ENCODE measurements at places on chromosomes 12 and 14.

- no peak for DNase-seq
Measured at GRCh38 chr12:122527478-122527944, 462 bp downstream of the KNTC1 start.

DNA sequence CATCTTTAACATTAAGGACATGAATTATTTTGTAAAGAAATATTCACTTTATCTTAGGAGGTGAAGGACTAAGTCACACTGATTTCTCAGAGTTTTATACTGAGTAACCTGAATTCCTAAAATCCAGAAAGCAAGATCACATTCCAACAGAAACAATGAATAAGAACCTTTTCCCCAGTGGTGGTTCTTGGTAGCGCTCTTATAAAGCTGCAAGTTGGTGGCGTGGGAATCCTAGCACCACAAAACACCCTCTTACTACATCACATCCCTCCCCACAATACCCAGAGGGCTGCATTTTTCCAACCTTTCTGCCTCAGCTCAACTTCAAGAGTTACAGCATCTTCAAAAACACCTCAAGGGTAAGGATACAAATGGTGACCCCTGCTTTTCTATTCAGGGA is 44.0 kb upstream of the SMUG1 start:
- DNase-seq = peak; percentile 28

- DNase-seq = no peak
Measured at GRCh38 chr14:65045006-65045405, 57.3 kb downstream of the MAX start.

DNA sequence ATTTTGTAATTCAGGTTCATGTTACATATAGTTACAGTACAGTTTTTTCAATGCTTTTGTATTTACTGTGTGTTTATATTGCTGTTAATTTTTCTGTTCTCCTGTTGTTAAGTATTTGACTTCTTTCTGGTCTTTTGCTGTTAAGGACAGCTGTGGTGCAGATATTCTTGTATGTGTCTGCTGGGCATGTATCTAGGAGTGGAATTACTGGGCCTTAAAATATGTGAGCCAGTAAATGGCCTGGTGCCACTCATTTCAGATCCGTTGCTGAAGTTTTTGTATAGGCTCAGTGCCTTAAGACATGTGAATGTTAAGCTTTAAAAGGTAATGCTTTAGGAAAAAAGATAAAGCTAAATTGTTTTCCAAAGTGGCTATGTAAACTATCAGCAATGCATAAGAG is 87.3 kb downstream of the TTLL5 start:
- DNase-seq = no peak

DNA sequence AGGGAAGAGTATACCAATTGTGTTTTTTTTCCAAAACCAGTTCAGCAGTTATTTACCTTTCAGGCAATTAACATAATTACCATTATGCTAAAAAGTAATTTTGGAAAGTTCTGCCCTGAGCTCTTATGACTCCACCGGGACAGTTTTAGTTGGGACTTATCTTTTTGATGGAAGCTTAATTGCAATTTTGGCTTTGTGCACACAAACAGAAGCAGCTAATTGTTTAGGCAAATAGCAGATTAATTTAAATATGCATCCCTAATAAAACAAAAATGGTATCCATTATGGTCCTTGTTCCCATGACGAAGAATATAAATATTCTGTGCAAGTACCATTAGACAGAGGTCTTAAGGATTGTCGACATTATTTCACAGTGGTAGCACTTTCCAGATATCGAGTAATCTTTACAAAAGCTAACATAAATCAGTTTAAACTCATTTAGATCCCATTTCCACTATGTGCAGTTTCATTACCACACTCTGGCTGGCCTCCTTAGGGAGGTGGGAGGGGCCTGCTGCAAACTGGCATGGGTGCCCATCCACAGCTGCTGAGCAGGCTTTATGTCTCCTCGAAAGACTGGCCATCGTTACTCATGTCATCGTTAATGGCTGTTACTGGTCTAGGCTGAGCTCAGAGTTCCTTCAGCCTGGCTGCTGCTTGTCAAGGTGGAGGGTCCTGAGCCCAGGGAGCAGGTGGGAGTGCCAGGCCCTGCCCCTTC is 68.2 kb downstream of the FBXW8 start:
- no peak for DNase-seq

GRCh38 chr12:6638305-6638704 is 2.5 kb upstream of the LPAR5 start:
- no peak for DNase-seq

DNA sequence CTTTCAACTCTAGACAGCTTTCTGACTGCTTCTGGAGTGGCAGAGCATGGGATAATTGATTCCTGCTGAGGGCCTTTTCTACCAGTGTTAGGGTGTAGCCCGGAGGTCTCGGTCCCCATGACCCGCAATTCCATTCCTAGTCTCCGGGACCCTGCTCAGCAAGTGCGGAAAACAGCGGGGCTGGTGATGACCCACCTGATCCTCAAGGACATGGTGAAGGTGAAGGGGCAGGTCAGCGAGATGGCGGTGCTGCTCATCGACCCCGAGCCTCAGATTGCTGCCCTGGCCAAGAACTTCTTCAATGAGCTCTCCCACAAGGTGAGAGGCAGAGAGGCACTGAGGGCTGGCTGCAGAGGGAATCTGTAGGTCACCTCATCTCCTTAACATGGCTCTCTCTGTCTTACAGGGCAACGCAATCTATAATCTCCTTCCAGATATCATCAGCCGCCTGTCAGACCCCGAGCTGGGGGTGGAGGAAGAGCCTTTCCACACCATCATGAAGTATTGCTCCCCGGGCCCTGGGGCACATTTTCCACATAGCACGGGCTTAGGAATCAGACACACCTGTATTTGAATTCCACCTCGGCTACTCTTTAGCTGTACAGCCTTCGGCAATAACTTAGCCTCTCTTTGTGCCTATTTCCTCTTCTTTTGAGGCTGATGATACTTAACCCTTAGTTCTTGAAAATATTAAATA is 5.6 kb upstream of the GAPDH start:
- no peak for DNase-seq

GRCh38 chr14:100030452-100031153 is 34.6 kb upstream of the EVL start:
- peak; percentile 76 for DNase-seq

- DNase-seq = no peak
Measured at GRCh38 chr12:100268835-100269564, 2.0 kb downstream of the SCYL2 start.

GRCh38 chr12:121188227-121188626 is 21.7 kb upstream of the P2RX4 start:
- DNase-seq = no peak

- no peak for DNase-seq
Measured at GRCh38 chr12:5689773-5690172, 255.3 kb downstream of the ANO2 start.

DNA sequence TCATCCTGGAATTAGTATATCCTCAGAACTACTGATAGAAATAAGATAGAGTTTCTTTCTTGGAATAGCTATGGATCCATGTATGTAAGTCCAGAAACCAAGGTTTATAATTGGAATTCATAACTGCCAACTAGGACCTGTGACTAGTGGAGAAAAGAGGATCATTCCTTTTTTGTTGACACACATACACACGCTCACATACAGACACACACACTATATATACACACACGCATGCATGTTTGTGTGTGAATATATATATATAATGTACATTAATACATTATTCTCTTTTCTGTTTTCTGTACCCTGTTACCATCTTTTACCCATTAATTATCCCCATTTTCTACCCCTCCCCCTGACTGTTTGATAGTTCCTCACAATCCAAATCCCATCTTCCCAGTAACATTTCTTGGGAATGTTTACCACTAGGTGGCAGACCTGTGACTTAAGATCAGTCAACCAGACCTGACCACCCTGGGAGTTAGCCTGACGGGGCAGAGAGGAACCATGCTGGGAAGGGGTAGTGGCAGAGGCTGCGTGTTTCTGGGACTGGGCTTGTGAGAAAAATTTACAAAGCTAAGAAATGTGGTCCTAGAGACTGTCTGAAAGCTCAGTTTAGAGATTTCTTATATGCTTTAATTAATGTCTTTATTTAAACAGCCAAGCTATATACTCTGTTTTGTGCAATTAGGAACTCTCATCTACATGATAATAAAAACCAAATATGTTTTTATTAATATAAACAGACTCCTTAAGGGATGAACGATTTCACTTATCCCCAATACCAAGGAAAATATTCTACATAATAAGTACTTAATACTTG is 308.0 kb downstream of the PPFIA2 start:
- peak; percentile 67 for DNase-seq

- peak; percentile 97 for DNase-seq
Measured at GRCh38 chr12:124655698-124656516, 88.5 kb upstream of the NCOR2 start.

DNA sequence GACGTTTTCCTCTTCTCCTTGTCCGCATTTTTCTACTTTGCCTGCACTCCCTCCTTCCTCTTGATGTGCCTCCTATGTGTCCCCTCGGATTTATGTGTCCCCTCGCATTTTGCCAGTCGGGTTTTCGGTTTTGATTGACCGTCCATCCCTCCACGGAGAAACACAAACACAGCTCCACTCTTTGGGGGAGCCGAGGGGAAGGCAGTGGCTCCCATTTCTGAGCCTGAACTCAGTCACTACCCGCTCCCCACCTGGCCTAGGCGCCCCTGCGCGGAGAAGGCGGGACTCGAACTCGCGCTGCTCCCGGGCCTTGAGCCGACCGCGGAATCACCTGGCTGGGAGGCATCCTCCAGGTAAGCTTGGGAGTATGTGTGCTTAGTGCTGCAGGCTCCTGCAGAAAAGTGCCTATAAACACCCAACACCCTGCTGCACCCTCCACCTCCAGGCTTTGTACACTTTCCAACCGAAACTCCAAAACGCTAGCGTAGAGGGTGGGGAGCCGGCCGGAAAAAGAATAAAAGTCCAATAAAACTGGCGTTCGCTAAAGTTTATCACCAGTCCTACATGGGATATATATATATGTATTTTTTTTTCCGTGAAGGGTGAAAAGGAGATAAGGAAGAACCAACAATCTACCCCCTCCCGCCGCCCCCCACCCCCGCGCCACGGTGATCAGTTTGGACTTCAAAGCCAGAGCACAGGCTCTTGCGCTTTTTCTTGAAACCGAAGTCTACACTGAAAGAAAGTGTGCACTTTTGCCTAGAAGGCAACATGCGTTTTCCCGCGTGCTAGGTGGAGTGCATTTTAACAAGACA is 3.3 kb upstream of the CCND2 start:
- DNase-seq = no peak

GRCh38 chr14:75752907-75753594 is 92.0 kb downstream of the TTLL5 start:
- no peak for DNase-seq

DNA sequence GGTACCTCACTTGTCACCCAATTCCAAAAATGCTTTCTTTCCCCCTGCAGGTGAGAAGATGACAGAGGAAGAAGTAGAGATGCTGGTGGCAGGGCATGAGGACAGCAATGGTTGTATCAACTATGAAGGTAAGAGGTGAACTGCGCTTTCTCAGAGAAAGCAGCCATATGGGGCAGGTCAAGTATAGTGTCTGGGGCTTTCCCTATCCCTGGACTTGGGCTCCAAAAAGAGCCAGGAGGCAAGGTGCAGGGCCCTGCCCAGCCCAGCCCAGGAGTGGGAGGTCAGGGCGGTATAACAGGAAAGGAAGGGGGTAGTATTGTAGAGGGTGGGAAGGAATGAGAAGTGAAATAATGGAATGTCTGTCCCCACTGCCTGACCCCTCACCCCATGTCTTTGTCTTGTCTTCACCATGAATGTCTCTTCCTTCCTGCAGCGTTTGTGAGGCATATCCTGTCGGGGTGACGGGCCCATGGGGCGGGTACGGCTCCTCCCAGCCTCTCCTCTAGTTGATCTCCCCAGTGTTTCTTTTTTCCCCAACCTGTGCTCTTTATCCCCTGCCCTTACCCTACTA is 2.1 kb downstream of the MYL6 start:
- DNase-seq = no peak

GRCh38 chr12:106794369-106794768 is 19.9 kb downstream of the RIC8B start:
- no peak for DNase-seq

- no peak for DNase-seq
Measured at GRCh38 chr14:102192840-102193502, 53.3 kb downstream of the WDR20 start.

- no peak for DNase-seq
Measured at GRCh38 chr14:100078216-100078803, 13.1 kb downstream of the EVL start.

- no peak for DNase-seq
Measured at GRCh38 chr12:57732726-57733593, 5.6 kb downstream of the AGAP2 start.

DNA sequence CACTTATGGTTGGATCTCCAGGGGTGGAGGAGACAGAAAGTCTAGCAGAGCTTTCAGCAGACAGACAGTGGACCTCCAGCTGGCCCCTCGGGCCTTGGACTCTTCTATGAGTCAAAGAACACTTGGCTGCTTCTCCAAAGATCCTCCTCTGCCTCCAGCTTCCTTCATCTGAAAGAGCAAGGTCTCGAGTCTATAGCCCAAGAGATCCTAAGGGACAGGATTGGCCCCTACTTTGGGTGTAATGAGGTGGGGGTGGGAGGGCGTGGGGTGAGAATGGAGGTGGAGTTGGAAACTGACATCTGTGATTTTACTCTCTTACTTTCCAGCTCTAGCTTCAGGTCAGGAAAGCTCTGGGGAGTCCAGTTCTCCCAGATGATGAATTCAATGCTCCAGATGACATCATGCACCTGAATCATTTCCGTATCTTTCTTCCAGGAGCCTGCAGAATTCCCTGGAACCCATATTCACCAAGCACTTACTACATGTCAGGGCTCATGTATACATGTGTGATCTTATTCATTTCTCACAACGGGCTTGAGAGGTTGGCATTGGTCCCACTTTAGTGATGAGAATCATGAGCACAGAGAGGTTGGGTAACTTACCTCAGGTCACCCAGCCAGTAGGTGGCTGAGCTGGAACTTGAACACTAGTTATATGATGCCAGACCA is 10.2 kb upstream of the PGF start:
- DNase-seq = no peak

- DNase-seq = no peak
Measured at GRCh38 chr12:114926341-114926740, 242.4 kb upstream of the TBX3 start.

DNA sequence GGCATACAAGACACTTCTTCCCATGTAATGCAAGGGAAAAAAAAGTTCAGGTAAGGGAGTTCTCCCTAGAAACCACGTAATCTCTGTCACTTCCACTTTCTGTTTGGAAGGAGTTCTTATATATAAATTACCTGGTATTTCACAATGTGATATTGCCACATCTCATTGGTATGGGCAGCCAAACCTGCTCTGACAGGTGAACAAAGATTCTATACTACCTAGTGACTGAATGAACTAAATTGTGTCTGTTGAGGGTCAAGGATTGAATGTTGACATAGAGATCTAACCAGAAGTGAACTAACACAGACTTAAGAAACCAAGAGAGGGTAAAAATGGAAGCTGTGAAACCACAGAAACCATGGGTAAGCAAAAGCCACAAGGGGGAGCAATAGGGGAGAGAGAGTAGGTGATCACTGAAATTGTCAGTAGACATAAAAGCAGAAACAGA is 161.3 kb downstream of the RPL10L start:
- no peak for DNase-seq

DNA sequence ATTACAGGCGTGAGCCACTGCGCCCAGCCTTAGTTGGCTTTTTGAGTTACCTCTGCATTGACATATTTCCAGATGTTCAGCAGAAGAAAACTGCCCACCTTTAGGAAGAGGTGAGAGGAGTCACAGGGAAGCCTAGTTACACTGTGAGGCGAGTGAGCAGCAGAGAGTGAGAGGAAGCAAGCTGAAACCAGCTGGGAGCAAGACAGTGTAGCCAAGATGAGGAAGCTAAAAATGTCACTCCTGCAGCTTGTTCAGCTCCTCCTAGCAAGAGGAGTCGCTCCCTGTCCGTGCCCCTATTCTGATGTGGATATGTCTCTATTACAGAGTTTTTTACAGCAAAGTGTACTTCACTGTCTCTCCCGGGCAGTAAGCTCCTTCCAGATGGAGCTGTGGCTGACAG is 127.6 kb downstream of the GXYLT1 start:
- no peak for DNase-seq
